Dorsolateral prefrontal cortex (tissue), 122 donors: ENCODE measurements at places on chromosomes 2 and 18. TPM values are rescaled to one million over a fixed set of nuclear protein-coding genes. Genes with fewer than 3 reads are reported as not detected.

GRCh38 chr2:142745691-142746090 lies 131.8 kb upstream of the KYNU start:
- no peak for DNase-seq

DNA sequence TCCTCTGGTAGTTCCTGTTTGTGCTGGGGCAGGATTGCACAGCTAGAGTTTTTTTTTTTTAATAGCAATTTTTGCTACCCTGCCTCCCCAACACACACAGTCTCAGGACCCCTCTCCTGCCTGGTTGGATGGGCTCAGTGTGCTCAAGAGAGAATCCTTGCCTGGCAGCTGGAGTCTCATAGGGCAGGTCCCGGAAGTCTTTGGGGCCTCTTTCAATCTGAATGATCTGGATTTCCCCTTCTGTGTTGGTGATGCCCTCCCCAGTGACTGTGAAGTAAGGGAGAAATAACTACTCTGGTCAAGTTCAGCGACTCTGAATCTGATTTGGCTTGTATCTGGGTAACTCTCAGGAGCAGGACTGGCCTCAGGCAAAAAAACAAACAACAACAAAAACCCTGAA lies 220.6 kb upstream of the LRRTM1 start:
- no peak for DNase-seq

DNA sequence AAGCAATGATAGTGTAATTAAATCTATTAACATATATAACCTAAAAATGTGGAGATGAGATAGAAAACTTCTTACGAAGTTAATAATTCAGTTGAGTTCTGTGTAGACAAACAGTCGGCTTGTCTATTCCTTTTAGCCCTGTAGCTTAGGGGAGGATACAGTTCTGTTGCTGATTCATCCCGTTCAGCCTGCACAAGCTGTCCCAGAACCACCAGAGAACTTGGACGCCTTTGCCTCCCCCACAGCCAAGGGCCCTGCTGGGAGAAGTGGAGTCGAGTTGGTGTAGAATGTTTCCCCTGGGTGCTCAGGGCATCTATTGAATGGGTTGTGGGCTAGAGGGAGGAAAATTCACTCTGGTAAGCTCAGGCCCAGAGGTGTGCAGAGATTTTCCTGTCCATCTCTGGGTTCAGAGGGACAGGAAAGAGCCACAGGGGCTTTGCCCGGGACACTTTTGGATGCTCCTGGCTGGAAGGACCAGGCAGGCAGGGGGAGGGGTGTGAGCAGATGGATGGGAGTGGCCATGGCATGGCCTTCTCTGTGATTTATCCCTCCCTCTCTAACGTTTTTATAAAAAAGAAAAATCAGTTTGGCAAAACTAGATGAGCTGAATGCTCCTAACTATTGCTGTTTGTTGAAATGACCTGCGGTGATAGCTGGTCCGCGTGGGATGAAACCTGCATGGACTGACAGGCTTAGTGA lies 42.8 kb upstream of the GALR1 start:
- DNase-seq: no peak

Gene UGT1A3
- total RNA-seq: not detected

Gene CD8B2
- 0.74 TPM for total RNA-seq

GRCh38 chr2:222240676-222241049 lies 58.1 kb downstream of the PAX3 start:
- DNase-seq: no peak

- no peak for DNase-seq
These were observed 698.3 kb upstream of the FANCL start for GRCh38 chr2:58939388-58939787.

Gene CARF
- 23.8 TPM for total RNA-seq

Gene DLX2
- total RNA-seq: 3.2 TPM

- no peak for DNase-seq
These were observed 5.5 kb upstream of the MSH6 start for GRCh38 chr2:47777277-47777937.

DNA sequence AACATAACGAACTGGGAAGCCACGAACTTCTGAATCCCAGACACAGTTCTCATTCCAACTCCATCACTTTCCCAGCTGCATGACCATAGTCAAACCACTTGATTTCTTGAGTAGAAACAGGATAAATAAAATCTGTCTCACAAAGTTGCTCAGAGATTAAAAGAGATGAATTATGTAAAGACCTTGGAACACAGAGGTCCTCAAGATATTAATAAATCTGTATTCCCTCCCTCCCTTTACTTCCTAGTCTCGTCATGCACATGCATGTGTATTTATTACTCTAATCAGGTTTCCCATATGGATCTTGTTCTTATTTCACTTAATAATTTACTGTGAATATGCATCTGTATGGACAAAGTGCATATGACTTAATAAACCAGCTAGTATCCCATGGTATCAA lies 21.1 kb upstream of the CSRNP3 start:
- DNase-seq: no peak

- no peak for DNase-seq
These were observed 6.6 kb upstream of the TUBB6 start for GRCh38 chr18:12301263-12302005.

Gene MBP
- 4,359 TPM for total RNA-seq

- DNase-seq: no peak
These were observed 100.6 kb downstream of the MYO1B start for GRCh38 chr2:191345788-191346187.

Gene CEBPZOS
- total RNA-seq: 45.4 TPM

GRCh38 chr2:123696799-123697410 lies 328.2 kb upstream of the CNTNAP5 start:
- DNase-seq: no peak

DNA sequence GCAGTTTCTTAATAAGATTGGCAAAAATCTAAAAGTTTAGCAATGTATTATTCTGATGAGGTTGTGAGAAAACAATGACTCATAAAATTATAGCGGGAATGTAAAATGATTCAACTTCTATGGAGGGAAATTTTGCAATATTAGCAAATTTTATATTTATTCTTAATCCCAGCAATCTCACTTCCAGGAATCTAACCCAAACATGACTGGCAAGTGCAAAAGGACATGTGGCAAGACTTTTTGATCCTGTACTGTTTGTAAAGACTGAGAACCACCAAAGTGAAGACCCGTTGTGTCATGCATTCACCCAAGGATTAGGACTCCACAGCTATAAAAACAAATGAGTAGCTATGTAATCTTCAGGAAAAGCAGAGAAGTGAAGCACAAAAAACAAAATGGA lies 234.8 kb upstream of the KYNU start:
- no peak for DNase-seq

- no peak for DNase-seq
These were observed 137.0 kb upstream of the XPO1 start for GRCh38 chr2:61675204-61675603.

Gene BCL11A
- 138 TPM for total RNA-seq

DNA sequence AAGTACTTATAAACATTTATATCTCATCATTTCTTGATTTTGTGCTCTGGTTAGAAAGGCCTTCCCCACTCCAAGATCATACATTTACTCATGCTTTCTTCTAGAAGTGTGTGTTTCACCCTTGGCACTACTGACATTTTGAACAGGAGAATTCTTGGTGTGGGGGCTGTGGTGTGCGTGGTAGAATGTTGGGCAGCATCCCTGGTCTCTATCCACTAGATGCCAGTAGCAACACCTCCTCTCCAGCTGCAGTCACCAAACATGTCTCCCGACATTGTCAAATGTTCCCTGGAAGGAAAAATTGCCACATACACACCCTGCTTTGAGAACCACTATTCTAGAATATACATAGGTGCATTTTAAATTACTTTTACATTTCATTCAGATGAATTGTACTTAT lies 8.7 kb upstream of the TGIF1 start:
- DNase-seq: peak; percentile 46

DNA sequence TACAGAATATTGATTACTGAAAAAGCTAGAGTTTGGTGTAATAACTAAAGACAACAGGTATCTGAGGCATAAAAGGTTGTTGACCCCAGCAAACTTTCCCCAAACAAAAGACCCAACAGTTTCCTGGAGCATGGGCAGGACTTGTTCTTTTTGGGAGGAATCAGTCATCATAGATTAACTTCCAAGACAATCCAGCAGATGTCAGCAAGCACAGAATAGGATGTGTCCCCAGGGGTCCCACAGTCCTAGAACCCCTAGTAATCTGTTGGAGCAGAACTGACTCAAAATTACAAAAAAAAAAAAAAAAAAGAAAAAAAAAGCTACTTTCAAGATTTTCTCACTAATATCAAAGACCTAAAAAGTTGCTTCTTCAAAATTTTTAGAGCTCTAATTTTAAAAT lies 564.7 kb upstream of the SLC39A10 start:
- no peak for DNase-seq

Gene XIRP2
- total RNA-seq: not detected
